CD4-positive, alpha-beta T cell (primary cell): ENCODE measurements at places on chromosomes 11 and 22. TPM values are rescaled to one million over a fixed set of nuclear protein-coding genes. Genes with fewer than 3 reads are reported as not detected.

Gene PDGFB
- total RNA-seq, result 0.69 TPM

Gene OR2AG2
- 0.06 TPM for total RNA-seq

Gene RAB39A
- total RNA-seq, result not detected

Gene KBTBD4
- total RNA-seq, result 30.2 TPM

Gene SAA1
- total RNA-seq, result not detected

Gene KCTD14
- total RNA-seq, result 0.34 TPM

Gene ROBO3
- 27.2 TPM for total RNA-seq

Gene SUSD2
- total RNA-seq, result 0.80 TPM

DNA sequence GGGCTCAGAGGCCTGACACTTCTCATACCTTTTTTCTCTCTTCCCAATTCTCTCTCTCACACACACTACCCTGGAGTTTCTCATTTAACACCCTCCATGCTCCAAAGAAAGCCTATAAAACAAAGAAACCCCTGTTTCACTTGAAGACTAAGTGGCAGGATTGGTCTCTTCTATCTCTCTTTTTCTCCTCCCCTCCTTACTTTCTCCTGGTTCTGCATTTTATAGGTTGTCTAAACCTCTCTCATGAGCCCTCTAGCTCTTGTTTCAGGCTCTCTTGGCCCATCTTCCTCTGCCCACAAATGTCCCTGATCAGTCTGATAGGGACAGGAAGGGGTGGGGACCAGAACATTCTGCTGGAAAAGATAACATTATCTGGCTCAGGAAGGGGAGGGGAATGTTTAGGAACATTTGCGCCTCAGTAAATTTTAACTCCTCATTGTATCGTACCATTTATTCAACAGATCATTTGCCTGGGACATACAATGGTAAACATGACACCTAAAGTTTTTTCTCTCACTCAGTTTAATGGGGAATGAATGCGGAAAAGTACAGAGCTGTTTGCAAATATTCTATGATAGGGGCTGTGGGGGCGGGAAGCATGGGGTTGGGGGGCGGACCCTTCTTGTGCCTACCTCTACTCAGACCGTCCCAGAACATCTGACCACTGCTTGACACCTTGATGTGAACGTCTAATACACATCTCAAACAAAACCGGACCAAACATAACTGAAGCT lies 10.8 kb downstream of the CRYBA4 start:
- DNase-seq, result no peak
- no peaks in the 10 kb centered on the region for H3K4me1 ChIP-seq
- H3K27me3 ChIP-seq, result no peaks in the 10 kb centered on the region
- H3K27ac ChIP-seq, result no peak overlapping the region
- H3K4me3 ChIP-seq, result no peak overlapping the region

- H3K4me3 ChIP-seq, result no peak overlapping the region
- DNase-seq, result no peak
- no peaks in the 10 kb centered on the region for H3K27me3 ChIP-seq
- no peaks in the 10 kb centered on the region for H3K36me3 ChIP-seq
- H3K4me1 ChIP-seq, result peaks cover 26% of the 10 kb centered on the region
These were observed 7.5 kb upstream of the MICALL1 start for GRCh38 chr22:37898441-37899181.

DNA sequence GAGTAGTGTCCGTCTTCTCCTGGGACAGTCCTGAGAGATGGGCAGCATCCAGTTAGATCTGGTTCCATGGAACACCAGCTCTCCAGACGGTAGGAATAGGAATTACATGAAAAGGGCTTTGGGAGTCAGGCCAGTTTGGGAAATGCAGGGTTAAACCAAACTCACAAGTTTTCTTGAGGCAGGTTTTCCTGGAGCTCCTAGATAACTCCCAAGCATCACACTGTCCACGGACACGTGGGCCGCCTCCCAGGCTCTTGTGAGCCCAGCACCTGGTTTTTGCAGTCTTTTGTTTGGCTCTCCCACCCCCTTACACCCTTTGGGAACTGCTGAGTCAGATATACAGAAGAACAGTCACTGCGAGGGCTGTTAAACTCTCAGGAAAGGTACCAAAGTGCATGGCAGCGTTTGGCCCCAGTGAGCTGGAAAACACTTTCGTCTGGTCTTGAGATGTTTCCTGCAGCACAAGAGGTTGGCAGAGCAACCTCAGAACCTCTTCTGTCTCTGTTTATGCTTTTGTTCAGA lies 90.0 kb downstream of the BCR start:
- no peak overlapping the region for H3K27ac ChIP-seq
- DNase-seq, result no peak
- no peaks in the 10 kb centered on the region for H3K4me1 ChIP-seq
- peaks cover 74% of the 10 kb centered on the region for H3K36me3 ChIP-seq

DNA sequence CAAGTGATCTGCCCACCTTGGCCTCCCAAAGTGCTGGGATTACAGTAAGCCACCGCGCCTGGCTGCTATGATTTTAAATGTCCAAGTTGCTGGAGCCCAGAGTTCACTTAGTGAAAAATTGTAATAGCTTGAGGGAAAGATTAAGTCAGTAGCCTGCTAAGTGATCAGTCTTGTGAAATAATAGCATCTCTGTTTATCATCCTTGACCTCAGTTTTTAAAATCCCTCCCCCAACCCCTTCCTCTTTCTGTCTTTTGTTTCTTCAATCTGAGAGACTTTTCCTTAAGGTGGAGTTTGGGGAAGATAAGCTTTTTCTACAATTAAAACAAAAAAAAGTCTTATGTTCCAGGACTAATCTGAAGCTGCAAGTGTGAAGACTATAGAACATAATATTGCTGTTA lies 6.4 kb downstream of the HIPK3 start:
- peaks cover 18% of the 10 kb centered on the region for H3K4me1 ChIP-seq
- no peak overlapping the region for H3K4me3 ChIP-seq
- no peak overlapping the region for H3K27ac ChIP-seq

DNA sequence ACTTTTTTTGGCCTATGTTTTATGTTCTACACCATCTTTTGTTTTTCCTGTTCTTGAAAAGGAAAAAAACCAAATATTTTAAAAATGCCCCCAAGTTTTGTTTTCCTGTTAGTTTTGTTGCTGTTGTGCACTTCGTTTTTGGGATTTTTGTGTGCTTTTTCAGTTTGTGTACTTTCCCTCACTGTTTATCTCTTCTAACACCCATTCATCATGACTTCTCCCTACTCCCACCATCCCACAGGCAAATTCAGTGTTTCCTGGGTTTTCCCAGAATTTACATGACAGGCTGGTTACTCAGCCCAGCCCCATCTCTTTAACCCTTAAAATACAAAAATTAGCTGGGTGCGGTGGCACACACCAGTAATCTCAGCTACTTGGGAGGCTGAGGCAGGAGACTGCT lies 15.6 kb downstream of the TMEM123 start:
- no peak for DNase-seq
- H3K4me1 ChIP-seq, result peaks cover 30% of the 10 kb centered on the region
- no peak overlapping the region for H3K27ac ChIP-seq

- H3K27me3 ChIP-seq, result no peaks in the 10 kb centered on the region
- no peak for DNase-seq
- no peaks in the 10 kb centered on the region for H3K4me1 ChIP-seq
- no peak overlapping the region for H3K4me3 ChIP-seq
These were observed 462.8 kb downstream of the INSC start for GRCh38 chr11:15577519-15577918.

- H3K27me3 ChIP-seq, result no peaks in the 10 kb centered on the region
- no peaks in the 10 kb centered on the region for H3K36me3 ChIP-seq
- H3K27ac ChIP-seq, result no peak overlapping the region
These were observed 270.7 kb upstream of the MTNR1B start for GRCh38 chr11:92698742-92699141.

DNA sequence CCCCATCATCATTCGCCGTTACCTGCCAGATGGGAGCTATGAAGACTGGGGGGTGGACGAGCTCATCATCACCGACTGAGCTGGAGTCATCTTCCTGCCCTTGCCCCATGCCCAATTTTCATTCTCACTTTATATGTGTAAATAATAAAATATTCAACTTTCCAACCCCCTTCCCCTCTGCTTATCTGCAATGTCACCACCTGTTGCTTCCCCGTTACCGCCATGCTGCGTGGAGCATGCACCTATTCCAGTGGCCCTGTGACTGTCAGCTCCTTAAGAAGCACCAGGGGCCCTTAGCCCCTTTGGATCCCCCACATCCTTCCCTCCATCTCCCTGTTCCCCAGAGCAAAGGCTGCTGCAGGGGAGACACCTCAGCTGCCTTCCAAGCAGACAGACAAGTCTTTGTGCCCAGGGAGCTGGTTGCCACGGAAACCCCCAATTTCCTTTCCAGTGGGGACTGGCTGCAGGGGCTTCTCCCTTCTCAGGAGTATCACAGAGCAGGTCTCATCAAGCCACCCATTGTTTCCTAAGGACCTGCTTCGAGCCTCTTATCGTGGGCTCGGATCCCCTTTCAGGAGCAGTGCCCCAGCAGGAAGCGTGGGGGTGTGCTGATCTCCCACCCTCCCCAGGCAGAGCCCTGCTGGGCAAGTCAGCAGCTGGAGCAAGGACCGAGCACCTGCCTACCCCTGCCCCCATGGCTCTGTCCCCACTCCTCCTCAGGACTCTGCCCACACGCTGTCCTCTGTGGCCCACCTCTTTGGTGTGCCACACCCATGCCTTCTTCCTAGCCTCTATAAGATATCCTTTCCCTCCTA lies 14.3 kb downstream of the POLR2F start:
- no peak overlapping the region for H3K4me3 ChIP-seq
- H3K27me3 ChIP-seq, result no peaks in the 10 kb centered on the region
- no peak for DNase-seq
- H3K4me1 ChIP-seq, result no peaks in the 10 kb centered on the region
- peaks cover 55% of the 10 kb centered on the region for H3K36me3 ChIP-seq

DNA sequence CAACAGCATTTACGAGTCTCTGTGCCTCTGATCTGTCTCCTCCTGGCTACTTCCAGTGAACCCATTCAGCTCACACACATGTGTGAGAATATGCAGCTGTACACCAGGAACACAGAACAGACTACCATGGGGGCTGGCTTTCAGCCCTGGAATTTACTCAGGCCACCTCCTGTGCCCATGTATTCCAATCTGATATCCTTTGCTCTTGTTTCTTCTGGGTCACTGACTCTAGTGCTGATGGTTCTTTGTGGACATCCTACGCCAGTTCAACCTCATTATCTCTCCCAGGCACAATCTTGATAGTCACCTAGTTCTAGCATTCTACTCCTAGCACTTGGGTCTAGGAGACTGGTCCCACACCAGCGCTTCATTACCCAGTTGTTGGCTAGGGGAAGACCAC lies 23.0 kb upstream of the ZC3H12C start:
- H3K4me1 ChIP-seq, result no peaks in the 10 kb centered on the region
- no peak overlapping the region for H3K27ac ChIP-seq
- no peaks in the 10 kb centered on the region for H3K36me3 ChIP-seq
- DNase-seq, result no peak
- peaks cover 3% of the 10 kb centered on the region for H3K27me3 ChIP-seq
- no peak overlapping the region for H3K4me3 ChIP-seq

DNA sequence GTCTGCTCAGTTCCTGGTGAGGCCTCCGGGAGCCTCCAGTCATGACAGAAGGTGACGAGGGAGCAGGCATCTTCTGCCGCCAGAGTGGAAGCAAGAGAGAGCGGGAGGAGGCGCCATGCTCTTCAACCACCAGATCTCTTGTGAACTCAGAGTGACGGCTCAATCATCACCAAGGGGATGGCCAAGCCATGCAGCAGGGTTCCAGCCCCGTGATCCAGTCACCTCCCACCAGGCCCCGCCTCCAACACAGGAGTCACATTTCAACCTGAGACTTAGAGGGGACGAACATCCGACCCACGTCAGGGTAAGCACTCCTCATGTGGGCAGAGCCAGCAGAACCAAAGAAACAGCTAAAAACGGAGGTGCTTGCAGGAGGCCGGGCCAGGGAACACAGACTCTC lies 1470.5 kb downstream of the BRD1 start:
- no peaks in the 10 kb centered on the region for H3K4me1 ChIP-seq
- H3K4me3 ChIP-seq, result no peak overlapping the region
- no peak overlapping the region for H3K27ac ChIP-seq
- DNase-seq, result no peak
- no peaks in the 10 kb centered on the region for H3K36me3 ChIP-seq

DNA sequence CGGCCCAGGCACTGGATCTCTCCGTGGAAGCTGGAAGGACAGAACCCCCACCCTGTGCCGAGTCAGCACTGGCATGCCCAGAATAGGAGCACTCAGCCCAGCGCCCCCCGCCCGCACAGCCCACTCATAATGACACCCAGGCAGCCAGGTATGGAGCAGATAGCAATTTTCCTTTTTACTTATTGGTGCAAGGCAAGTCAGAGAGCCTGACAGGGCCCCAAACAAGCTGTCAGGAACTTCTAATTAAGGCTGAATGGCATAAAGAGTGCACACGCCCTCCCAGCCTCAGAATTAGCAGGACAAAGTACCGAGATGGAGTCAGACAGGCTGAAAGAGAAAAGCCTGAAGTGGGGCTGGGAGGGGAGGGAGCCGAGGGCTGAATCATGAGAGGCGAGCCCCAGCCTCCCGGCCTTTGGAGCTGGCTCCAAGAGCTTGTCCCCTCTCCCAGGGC lies 76.9 kb downstream of the DSCAML1 start:
- no peak for DNase-seq
- H3K4me3 ChIP-seq, result no peak overlapping the region
- no peaks in the 10 kb centered on the region for H3K36me3 ChIP-seq
- H3K27ac ChIP-seq, result no peak overlapping the region
- H3K27me3 ChIP-seq, result peaks cover 5% of the 10 kb centered on the region
- no peaks in the 10 kb centered on the region for H3K4me1 ChIP-seq

GRCh38 chr11:688681-689080 lies 6.3 kb downstream of the DEAF1 start:
- no peak overlapping the region for H3K27ac ChIP-seq
- H3K4me3 ChIP-seq, result no peak overlapping the region
- no peak for DNase-seq
- peaks cover 38% of the 10 kb centered on the region for H3K4me1 ChIP-seq

GRCh38 chr11:81165164-81165563 lies 1568.5 kb downstream of the FAM181B start:
- no peak overlapping the region for H3K4me3 ChIP-seq
- no peak for DNase-seq
- H3K4me1 ChIP-seq, result no peaks in the 10 kb centered on the region

- H3K4me1 ChIP-seq, result no peaks in the 10 kb centered on the region
- DNase-seq, result no peak
- H3K27ac ChIP-seq, result no peak overlapping the region
- H3K36me3 ChIP-seq, result no peaks in the 10 kb centered on the region
- H3K27me3 ChIP-seq, result no peaks in the 10 kb centered on the region
- H3K4me3 ChIP-seq, result no peak overlapping the region
These were observed 170.0 kb downstream of the LRRC4C start for GRCh38 chr11:41289408-41289807.

GRCh38 chr11:127381247-127381646 lies 380.7 kb upstream of the KIRREL3 start:
- no peak overlapping the region for H3K27ac ChIP-seq
- H3K4me3 ChIP-seq, result no peak overlapping the region
- no peaks in the 10 kb centered on the region for H3K27me3 ChIP-seq
- H3K4me1 ChIP-seq, result no peaks in the 10 kb centered on the region
